Activated naive CD4-positive, alpha-beta T cell (primary cell): ENCODE measurements at places on chromosomes 12 and 14.

- DNase-seq: no peak
Measured at GRCh38 chr12:93712200-93712599, 35.0 kb downstream of the CRADD start.

DNA sequence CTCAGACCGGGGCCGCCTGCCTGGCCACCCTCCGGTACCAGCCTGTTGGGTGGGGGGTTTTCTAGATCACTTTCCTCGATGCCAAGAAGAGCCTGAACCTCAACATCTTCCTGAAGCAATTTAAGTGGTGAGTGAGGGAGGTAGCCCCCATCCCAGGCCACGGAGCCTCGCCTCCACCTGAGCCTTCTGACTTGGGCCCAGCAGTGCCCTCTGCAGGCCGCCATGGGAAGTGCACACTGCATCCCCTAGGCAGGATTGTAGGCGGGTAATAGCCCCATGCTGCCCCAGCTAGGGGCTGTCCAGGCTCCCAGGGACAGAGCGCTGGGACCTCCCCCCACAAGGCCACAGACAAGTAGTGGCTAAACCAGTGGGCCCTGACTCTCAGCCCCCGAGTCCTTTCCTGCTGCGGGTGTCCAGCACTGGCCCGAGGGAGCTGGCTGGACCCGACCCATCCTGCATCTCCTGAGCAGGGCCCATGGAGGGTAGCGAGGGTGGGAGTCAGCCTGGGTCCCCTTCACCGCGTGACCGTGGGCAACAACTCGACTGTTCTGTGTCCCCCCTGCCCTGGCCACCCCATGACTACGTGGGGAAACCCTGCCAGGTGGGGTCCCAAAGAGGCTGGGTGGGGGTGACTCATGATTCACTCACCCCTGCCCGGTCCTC, 15.3 kb upstream of the ADSS1 start:
- peak; percentile 48 for DNase-seq

DNA sequence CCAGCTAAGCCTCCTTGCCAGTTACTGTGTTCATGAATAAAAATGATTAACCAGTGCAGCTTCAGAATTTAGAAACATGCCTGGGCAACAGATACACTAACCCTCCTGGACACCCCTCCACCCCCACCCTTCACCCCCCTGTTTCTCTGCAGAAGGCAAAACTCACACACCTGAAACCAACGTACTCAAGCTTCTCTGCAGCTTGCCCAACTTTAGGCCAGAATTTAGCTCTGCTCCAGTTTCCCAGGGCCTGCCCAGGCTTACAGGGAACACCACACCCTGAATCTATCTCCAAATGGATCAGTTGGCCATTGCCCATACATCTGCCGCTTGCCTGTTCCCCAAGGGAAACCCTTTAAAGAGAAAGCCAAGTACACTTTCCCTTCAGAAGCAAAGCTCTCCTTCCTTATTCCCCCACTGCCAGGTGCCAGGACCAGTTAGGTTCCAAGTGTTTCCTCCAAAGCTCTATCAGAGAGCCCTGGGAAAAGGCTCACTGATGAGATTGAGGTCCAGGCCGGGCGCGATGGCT, 1.8 kb upstream of the SPPL3 start:
- DNase-seq: no peak

GRCh38 chr12:69570545-69571399, 14.5 kb upstream of the CCT2 start:
- no peak for DNase-seq
